GOT3 (cell line): ENCODE measurements at places on chromosomes 5 and 9.

DNA sequence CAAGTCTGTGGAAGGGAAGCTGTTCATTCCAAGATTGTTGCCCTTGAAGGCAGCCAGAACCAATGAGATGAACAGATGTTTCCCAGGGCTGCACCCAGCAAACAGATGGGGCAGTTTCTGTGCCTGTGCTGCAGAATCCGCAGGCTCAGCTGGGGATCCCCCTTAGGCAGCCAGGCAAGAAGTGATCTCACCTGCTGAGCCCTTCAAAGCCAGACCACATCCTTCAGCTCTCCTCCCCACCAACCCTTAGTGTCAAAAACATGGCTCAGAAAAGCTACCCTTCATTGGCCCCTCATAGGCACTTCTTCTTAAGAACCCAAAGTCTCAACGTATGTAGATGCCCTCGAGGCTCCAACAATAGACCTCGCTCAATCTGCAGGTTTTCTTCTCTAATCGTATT lies 626.7 kb downstream of the CCDC171 start:
- no peak for DNase-seq

DNA sequence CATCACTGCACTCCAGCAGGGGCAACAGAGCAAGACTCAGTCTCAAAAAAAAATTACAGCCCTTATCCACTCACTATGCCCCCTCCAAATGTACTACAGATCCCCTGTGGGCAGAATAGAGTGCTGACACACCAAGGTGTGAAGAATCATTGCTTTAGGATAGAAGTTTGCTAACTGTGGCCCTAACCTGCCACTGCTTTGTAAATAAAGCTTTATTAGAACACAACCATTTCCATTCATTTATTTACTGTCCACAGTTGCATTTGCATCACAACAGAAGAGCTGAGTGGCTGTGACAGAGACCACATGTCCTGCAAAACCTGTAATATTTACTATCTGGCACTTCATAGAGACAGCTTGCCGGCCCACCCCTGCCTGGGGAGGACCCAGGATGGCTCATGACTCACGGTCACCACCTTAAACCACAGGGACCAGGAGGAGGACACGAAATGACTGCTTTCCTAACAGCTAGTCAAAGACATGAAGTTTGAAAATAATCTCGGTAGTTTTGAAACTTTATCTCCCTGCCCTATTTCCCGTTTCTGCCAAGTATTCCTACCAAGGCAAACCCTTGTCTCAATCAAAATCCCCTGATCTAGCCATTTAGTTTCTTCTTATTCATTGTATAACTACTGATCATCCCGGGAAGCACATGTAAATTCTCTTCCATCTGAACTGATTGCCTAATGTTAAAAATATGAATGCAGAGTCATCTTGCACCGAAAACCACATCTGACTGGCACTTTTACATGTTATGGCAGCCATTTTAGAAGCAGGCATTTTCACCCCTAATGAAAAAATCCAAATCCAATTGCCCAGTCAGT lies 206.1 kb downstream of the SLIT3 start:
- no peak for DNase-seq

DNA sequence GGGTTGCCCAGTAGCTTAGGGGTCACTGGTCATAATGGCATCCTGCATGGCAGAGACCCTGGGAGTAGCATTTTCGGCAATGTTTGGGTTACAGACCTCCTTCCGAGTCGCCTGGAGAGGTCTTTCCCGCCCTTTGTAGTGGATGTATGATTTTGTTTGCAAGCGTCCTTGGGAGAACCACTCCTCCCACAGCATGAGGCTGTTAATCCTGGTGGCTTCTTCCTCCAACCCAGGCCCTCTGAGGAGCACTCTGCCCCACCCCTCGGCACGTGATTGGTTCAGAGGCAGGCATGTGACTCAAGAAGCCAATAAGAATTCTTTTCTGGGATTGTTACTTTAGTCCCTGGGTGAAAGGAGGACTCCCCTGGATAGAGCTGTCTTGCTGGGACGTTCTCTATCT lies 30.2 kb upstream of the GRHPR start:
- no peak for DNase-seq

DNA sequence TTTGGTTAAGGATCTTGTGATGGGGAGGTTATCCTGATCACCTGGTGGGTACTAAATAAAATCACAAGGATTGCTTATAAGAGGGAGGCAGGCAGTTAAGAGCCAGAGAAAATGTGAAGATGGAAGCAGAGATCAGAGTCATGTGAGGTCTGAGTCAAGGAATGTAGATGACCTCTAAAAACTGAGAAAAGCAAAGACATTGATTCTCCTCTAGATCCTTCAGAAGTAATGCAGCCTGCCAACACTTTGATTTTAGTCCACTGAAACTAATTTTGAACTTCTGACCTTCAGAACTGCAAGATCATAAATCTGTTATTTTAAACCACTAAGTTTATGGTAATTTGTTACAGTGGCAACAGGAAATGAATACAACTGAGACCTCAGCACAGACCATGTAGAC lies 499.0 kb downstream of the GADD45G start:
- no peak for DNase-seq

- no peak for DNase-seq
These were observed 4.3 kb downstream of the CACFD1 start for GRCh38 chr9:133463864-133464615.

DNA sequence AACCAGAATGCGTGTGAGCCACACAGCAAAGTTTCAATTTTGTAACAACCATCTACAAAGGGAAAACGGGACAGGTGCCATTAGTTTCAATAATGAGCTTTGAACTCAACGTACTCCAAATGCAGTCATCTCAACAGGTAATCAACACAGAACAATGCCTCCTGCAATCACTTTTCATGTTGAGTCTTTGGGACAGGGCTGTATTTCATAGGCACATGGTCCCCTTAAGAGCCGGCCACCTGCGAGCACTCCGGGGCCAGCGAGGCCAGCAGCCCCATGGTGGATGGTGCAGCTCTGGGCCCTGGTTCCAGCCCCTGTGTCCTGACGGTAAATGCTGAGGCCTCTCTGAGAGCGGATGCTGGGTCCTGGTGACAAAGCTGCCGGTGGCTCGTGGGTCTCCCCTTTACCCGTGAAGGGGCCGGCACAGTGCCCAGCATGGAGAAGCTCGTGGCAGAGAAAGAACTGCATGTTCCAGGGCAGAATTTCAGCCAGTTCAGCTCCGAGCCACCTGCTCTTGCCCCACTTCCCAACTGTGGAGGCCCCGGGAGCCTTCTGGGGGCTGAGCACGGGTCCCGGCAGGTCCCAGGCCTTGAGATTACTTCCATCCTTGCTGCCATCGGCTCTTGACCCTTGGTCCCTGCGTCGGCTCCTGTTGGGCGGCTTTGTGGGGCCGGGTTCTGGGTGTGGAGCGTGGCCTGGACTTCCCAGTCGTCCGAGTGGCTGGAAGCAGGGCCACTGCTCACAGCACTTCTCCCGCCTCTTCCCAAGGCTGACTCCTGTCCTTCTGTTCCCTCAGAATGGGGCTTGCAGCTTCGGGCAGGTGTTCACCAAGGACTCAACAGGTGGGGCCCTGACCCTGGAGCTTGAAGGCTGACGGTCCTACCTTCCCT lies 26.1 kb upstream of the RNU6ATAC start:
- DNase-seq, result no peak

DNA sequence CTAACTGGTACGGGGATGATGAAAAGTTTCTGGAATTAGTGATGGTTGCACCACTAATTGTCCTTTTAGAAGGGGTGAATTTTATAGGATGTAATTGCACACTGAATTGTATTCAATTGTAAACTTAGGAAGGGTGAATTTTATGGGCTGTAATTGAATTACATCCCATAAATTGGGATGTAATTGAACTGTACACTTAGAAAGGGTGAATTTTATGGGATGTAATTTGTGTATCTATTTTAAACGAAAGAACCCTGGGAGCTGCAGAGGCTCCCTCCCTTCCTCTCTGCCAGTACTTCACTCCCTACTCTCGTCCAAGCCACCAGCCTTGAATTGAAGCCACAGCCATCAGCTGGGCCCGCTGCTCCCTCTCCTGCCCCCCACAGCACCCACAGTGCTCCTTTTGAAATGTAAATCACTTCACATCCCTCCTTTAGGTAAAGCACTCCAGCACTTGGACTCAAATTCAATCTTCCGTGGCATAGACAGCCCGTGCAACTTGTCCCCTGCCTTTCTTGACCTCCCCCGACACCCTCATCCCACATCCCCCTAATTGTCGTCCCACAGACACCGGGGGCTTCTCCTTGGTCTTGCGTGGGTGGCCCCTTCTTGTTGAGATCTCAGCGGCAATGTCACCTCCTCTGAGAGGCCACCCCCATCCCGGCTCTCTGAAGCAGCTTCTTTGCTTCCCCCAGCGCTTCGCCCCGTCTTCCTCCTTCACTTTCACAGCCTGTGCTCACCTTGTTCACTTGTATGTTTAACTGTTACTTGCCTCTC lies 84.2 kb upstream of the HRH2 start:
- no peak for DNase-seq

DNA sequence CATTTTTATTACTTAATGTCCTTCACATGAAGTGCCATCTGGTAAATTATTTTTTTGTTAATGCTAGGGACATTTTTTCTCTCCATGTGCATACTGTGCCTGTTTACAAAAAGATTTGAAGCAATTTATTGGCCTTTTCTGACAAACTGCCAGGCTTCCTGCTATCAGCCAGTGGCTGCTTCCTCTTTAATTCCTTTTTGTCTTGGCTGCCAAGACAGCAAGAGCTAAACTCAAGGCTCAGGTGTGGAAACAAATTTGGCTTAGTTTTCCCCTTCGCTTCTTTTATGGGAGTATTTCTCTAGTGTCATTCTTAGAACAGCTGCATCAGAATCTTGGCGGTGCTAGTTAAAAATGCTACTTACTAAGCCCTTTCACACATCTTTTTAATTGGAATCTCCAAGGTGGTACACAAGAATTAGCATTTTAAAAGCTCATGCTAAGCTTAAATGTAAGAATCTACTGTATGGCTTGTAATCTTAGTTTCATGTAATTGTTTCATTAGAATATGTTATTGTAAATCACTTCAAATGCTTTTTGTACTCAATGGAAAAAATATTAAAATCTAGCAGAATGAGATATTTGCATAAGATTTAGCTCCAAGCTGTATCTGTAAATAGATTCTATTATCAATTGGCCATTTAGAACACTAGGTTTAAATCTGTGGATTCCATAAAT lies 134.2 kb upstream of the RASGRF2 start:
- DNase-seq, result no peak
